Endothelial cell of umbilical vein (primary cell): ENCODE measurements at places on chromosomes 12 and 14. TPM values are rescaled to one million over a fixed set of nuclear protein-coding genes. Genes with fewer than 3 reads are reported as not detected.

DNA sequence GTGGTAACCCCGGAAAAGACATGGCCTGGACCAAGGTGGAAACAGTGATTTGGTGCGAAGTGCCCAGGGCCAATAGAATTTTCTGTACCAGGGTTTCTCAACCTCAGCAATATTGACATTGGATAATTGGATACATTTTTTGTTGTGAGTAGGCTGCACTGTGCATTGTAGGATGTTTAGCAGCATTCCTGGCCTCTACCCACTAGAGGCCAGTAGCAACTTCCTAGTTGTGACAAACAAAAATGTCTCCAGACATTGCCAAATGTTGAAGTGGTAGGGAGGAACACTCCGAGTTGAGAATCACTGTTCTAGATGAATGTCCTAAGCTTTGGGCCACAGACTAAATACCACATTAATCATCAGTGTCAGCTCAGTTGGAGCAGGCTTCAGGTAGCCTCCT, 6.2 kb upstream of the CGRRF1 start:
- peak; percentile 37 for DNase-seq

- DNase-seq, result no peak
These were observed 249.4 kb downstream of the ZFP36L1 start for GRCh38 chr14:68543516-68543915.

GRCh38 chr14:75094896-75095295, 25.5 kb downstream of the ZC2HC1C start:
- no peak for DNase-seq

GCN1 gene
- polyA plus RNA-seq, result 30.1 and 38.3 TPM in 2 replicates

GRCh38 chr12:118136559-118137003, 657 bp downstream of the PEBP1 start:
- DNase-seq, result peak; percentile 45

DNA sequence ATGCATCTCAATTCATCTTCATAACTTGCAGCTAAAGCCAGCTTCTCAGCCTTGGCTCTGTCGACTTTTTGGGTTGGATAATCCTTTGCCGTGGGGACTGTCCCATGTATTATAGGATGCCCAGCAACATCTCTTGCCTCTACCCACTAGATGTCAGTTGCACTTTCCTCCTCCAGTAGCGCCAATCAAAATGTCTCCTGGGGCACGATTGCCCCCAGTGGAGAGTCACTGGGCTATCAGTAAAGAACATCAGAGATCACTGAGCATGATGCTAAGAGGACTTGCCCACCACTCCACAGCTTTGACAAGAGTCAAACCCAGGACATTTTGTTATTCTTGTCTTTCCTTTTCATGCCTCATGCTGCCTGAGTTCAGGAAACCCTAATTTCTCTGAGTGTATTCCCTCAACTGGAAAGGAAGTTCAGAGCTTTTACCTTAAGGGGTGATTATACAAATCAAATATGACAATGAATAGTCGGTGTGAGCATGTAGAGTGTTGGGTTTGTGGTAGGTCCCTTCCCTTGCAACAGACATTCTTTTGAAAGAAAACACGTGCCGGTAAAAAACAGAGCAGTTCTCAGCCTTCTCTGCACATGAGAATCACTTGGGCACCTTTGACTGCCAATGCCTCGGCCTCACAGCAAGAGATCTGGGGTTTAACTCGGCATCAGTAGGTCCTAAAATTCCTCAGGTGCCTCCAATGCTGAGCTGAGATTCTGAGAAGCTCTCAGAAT, 980.6 kb downstream of the VRK1 start:
- DNase-seq, result no peak

DNA sequence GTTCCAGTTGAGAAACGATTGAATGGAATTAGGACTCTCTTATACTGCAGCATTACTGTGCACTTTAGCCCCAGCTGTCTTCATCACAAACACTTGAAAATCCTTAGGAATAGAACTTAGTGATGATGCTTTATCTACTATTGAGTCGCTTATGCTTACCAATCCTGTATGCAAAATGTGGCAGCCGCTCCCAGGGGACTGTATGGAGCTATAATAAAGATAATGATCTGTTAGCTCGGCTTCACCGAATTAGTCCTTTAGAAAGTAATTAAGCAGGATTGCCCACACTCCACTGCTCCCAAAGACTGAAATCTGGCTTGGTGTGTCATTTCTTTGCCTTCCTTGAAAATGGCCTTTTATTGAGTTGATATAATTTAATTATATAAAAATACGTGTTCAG, 10.6 kb downstream of the EML1 start:
- no peak for DNase-seq

DNA sequence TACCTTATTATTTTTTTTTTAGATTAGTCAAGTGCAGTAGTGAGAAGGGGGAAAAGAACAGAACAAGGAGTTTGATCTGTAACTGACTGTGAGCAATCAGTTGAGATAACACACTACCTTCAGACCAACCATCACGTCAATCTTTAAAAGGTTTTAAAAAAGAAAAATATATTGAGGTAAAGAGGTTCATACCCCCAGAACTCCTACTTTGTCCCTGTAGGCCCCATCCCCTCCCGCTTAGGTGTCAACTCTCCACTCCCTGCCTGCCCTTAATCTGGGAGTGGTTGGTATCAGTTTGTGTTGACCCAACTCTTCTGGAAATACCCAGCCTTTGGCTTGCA, 16.2 kb downstream of the MMP14 start:
- no peak for DNase-seq

GRCh38 chr12:2687058-2687457, 107.7 kb upstream of the FKBP4 start:
- no peak for DNase-seq

DNA sequence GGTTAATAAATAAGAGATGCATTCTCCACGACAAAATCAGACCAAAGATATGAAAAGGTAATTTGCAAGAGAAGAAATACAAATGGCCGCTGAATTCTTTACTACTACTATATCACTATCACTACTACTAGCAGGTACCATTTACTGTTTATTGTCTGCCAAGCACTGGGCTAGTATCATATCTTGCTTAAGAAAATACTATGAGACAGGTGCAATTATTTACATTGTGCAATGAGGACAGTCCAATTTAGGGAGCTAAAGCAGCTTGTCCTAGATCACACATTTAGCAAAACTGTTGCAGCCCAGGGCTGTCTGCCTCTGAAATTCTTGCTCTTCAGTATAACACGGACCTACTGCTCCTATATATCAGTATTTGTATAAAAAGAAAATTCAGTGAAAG, 52.8 kb downstream of the CRADD start:
- DNase-seq, result no peak

CMKLR1 gene
- polyA plus RNA-seq, result 0.60 and 0.61 TPM in 2 replicates

DNA sequence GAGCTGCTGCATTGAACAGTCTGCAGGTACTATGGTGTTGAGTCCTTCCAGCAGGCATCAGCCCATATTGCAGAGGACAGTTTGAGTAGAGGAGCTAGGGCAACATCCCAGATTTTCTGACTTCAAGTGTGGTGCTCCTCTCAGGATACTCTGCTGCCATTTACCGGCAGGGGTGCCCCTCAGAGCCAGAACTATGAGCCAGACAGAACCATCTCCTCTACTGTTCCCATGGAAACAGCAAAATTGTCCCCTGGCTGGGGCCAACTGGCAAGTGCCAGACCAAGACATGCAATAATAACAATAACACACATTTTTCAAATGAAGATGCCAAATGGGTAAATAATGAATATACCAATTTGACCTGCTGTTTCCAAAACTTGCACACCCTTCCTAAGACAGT, 102.9 kb downstream of the ADCK1 start:
- DNase-seq, result no peak

DNA sequence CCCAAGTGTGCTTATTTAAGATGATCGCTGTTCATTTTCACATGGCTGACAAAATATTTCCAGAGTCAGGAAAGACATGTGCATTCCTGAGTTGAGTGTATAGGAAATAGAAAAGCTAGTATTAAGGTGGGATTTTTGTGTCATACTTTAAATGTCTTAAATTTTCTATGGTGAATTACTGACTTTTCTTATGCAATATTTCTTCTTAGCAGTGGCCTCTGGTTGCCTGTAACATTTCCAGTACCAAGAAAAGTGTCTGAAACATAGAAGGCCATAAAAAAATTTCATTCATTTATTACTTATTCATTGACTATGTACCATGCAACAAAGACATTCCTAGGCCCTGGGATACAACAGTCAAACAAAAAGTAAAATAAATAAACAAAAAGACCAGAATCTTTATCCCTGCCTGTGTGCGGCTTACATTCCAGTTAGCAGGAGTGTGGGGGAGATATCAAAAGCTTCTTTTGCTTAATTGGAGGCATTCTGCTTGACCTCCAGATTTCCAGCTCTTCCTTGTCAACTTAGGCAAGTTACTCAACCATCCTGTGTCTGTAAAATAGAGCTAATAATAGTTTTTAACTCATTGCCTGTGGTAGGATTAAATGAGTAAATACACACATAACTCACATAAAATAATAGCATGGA, 216.3 kb upstream of the FLRT2 start:
- peak; percentile 32 for DNase-seq

- DNase-seq, result peak; percentile 50
These were observed 1.0 kb downstream of the DGKA start for GRCh38 chr12:55931780-55932550.

GRCh38 chr12:131948166-131948712, 1.5 kb upstream of the EP400 start:
- no peak for DNase-seq

DNA sequence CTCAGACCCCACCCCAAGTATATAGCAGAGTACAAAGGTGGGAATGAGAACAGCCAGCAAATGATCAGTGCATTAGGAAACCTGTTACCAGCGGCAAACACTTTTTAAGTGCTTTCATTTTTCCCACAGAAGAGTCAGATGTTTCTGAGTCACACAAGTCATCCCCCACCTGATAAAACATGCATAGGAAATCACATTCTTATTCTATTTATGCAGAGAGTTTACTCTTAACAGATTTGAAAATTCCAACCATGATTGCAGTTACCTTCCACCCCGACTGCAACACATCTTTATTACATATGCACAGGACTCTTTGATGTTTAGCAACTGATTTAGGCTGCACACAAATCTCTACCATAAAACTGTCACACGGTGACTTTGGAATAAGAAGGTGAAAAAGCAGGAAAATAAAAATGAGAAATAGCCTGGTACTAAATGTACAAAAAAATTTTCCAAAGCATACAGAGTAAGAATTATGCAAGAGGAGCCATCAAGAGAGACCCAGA, 236.4 kb downstream of the PAWR start:
- peak; percentile 93 for DNase-seq

- no peak for DNase-seq
These were observed 67.0 kb upstream of the CSRP2 start for GRCh38 chr12:76945867-76946266.

ZNF10 gene
- polyA plus RNA-seq, result 1.6 and 3.7 TPM in 2 replicates

DNA sequence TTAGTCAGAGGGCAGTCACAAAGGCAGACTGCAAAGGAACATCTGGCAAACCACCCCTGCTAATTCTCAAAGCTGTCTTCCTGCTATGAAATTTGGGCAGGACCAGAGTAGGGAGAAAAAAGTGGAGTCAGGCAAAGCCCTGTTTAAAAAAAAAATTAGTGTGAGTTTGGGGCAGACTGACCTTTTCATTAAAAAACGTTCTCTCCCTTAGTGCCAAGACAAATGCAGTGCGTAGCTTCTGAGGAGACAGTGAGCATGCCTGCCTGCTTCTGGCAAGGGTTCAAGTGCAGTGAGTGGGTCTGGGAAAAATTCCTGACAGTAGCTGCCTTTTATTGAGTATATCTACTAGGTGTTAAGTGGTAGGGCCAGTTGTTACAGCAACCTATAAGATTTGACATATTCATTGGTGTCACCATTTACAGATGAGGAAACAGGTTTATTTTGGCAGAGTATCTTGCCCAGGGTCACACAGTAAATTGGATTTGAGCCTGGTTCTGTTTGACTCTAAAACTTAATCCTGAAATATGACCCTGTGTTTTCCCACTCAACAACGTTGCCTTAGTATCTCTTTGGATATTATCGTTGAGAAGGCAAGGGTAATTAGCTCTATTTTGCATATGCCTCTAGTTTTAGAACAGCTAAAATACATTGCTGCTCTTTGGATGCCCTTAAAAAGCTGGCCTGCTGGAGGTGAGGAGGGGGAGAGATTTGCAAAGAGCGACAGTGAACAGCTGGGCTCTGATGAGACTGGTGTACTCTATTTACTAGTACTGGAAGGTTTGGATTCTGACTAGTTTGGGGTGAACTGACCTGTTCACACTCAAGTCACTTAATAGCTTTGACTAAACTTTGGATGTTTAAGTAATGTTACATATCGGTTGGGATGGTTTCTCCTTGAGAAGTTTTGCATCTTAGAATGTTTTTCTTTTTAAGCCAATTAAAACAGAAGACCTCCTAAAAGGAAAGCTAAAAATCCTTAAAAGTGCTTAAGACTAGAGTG, 72.8 kb downstream of the PAPOLA start:
- no peak for DNase-seq
